ENCODE measurements at places on chromosomes 16 and 17. TPM values are rescaled to one million over a fixed set of nuclear protein-coding genes. Genes with fewer than 3 reads are reported as not detected.

SIAH1 gene
- 24.4 TPM for total RNA-seq

CMTM2 gene
- total RNA-seq, result 12.1 TPM

EMC8 gene
- total RNA-seq, result 23.0 TPM

SRCIN1 gene
- 0.82 TPM for total RNA-seq

PERCC1 gene
- total RNA-seq, result not detected

DNA sequence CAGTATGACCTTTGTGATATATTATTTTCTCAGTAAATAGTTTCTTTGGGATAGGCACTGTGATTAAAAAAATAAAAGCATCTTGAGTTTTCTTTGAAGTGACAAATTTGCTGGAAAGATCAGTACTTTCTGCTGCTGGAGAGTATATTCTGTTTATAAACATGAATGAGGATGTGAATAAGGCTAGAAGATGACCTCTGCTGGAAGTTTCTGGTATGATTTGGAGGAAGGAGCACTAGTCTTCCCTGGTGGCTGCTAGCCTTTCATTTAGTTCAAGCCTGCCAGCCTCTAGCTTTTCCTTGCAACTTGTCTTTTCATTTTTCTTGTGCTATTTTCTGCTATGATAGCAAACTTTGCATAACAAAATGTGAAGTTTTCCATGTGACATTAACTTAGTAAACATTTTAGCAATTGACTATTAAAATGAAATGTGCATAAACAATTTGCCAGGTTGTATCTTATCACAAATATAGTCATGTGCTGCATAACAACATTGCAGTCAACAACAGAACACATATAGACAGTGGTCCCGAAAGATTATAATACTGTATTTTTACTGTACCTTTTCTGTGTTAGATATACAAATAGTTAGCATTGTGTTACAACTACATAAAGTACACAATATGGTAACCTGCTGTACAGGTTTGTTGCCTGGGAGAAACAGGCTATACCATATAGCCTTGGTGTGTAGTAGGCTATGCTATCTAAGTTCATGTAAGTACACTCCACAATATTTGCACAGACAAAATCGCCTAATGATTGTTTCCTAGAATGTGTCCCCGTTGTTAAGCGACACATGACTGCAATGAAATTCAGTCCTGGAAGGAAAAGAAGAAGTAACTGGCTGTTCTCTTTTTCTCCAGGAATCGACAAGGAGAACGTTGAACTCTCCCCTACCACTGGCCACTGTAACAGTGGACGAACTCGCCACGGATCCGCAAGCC, 18.1 kb upstream of the RAB11FIP4 start:
- no peak for DNase-seq

- peak; percentile 69 for DNase-seq
Observed at GRCh38 chr16:67393788-67394154, 473 bp upstream of the TPPP3 start.

ZSWIM7 gene
- total RNA-seq, result 13.4 TPM

ZP2 gene
- not detected for total RNA-seq

DNA sequence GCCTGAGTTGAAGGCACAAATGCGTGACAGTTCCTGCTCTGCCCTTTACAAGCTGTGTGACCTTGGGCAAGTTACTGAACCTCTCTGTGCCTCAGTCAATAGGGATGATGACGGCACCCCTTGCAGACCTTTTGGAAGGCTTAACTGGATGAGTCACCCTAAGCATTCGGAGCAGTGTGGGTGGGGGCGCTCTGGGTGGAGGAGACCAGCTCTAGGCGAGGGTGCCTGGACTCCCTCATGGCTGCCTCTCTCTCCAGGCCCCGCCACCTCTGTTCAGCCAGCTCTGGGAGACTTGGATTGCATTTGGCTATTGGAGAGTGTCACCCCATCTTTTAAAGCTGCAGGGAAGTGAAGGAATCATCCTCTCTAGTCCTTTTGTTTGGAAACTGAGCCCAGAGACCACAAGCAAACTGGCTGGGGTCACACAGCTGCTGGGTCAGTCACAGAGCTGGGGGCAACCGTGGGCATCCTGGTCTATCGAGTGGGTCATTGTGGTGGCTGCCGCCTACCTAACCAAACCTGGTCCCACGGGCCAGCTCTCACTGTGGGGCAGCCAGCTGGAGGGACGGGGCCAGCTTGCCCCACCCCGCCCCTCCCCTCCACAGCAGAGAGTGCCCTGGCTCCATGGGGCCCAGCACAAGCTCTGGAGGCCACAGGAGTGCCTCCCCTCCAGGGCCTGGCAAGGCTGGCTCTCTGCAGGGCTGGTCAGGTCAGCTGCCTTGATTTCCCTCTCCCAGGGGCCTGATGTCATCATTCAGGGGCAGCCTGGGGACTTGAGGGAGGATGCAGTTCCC, 20.2 kb upstream of the GSE1 start:
- no peak for DNase-seq

- no peak for DNase-seq
Observed at GRCh38 chr17:35977509-35977908, 3.8 kb downstream of the CCL16 start.

DNA sequence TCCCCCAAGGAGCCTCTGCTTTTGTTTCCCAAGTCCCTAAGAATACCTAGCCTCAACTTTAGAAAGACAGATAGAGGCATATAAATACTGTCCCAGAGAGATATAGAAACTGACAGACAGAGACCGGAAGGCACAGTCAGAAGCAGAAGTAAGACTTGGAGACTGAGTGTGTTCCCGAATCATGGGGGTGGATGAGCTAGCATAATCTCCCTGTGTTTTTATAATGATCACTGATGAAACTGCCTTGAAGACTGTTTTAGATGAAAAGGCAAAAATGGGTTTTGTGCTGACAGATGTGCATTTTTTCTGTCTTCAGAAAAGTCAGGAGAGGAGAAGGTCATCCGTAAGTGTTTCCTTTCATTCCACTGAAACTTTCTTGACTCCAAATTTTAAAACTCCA, 8.3 kb upstream of the PSMD3 start:
- DNase-seq, result no peak

UNC13D gene
- total RNA-seq, result 87.1 TPM

GRCh38 chr17:58335779-58336455, 7.3 kb upstream of the TSPOAP1 start:
- DNase-seq, result peak; percentile 90

- no peak for DNase-seq
Observed at GRCh38 chr17:17151541-17151940, 54.6 kb downstream of the PLD6 start.
